ENCODE measurements at places on chromosomes 4 and X. TPM values are rescaled to one million over a fixed set of nuclear protein-coding genes. Genes with fewer than 3 reads are reported as not detected.

Gene EVC2
- total RNA-seq, result 0.49 TPM

Gene RPS6KA6
- total RNA-seq, result not detected

Gene ARHGAP36
- total RNA-seq, result not detected

Gene ABCG2
- 0.68 TPM for total RNA-seq

Gene ATRX
- total RNA-seq, result 84.4 TPM

Gene AKAP14
- total RNA-seq, result not detected

Measured in T-helper 1 cell treated with Interleukin-12 subunit alpha and Interleukin-12 subunit beta and Interleukin-4 antibody, amounts not matched to agents 30 ng/mL and 1 ng/mL, for 36 hours (primary cell).